ENCODE measurements at places on chromosomes 5 and 9. TPM values are rescaled to one million over a fixed set of nuclear protein-coding genes. Genes with fewer than 3 reads are reported as not detected.

Gene MSMP
- total RNA-seq = not detected

Gene PCDHB15
- 0.35 TPM for total RNA-seq

Gene IFNE
- 5.5 TPM for total RNA-seq

Gene MARCHF11
- not detected for total RNA-seq

Gene LCN12
- total RNA-seq = 1.8 TPM

Gene GFI1B
- 0.88 TPM for total RNA-seq

Gene PCDHAC2
- 0.18 TPM for total RNA-seq

Gene IARS1
- 164 TPM for total RNA-seq

Gene PDE6A
- total RNA-seq = not detected

Gene ARID3C
- not detected for total RNA-seq

Gene SHOC1
- total RNA-seq = not detected

Gene PCDHGA4
- 0.57 TPM for total RNA-seq

Gene PSD2
- total RNA-seq = not detected

Gene BTNL3
- total RNA-seq = 214 TPM

Gene GLDC
- total RNA-seq = 0.27 TPM

Gene SKP2
- 21.7 TPM for total RNA-seq

Gene AJM1
- 10.6 TPM for total RNA-seq

Gene RAB24
- 52.1 TPM for total RNA-seq

Gene KLF4
- 197 TPM for total RNA-seq

Gene SLC6A19
- 531 TPM for total RNA-seq

Gene PRRC2B
- 174 TPM for total RNA-seq

Gene DND1
- not detected for total RNA-seq

Gene PRSS3
- 281 TPM for total RNA-seq

Gene PGM5
- 30.5 TPM for total RNA-seq

Gene RPS23
- total RNA-seq = 2,656 TPM

Gene PTGDS
- total RNA-seq = 1.2 TPM

Gene SLC4A9
- 2.5 TPM for total RNA-seq

Gene PCDHB4
- 0.80 TPM for total RNA-seq

Gene COL5A1
- 17.1 TPM for total RNA-seq

Gene TNFSF15
- 0.83 TPM for total RNA-seq

Gene OR1L8
- not detected for total RNA-seq

Gene GZMA
- total RNA-seq = not detected

Gene C6
- total RNA-seq = 1.5 TPM

Gene CTNND2
- total RNA-seq = not detected

Measured in Peyer's patch (tissue), 4 donors.